ENCODE measurements at places on chromosomes 3 and 15.

DNA sequence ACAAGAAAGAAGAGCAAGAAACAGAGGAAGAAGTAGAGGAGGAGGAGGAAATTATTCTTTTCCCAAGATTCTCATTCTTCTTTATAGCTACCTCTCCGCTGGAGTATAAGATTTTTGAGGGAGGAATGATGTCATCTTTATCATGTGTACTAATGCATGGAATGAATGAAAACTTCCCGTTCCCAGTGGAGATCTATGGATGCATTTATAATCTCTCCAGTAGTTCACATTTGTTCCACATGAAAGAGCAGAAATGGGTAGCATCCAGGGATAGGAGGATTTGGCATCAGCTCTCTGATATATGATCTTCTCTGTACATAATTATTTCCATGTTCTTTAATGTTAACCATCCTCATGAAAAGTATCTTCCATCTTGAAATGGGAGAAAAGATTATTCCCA lies 244.4 kb downstream of the ADAMTSL3 start:
- H3K27me3 ChIP-seq: no peaks in the 10 kb centered on the region
- H3K4me3 ChIP-seq: no peak overlapping the region
- DNase-seq: no peak
- no peak overlapping the region for H3K27ac ChIP-seq
- no peaks in the 10 kb centered on the region for H3K36me3 ChIP-seq

GRCh38 chr3:26505399-26505798 lies 117.2 kb upstream of the LRRC3B start:
- no peaks in the 10 kb centered on the region for H3K4me1 ChIP-seq
- no peak overlapping the region for H3K4me3 ChIP-seq
- no peak for DNase-seq
- no peaks in the 10 kb centered on the region for H3K36me3 ChIP-seq
- no peaks in the 10 kb centered on the region for H3K27me3 ChIP-seq
- H3K27ac ChIP-seq: no peak overlapping the region

- H3K4me1 ChIP-seq: peaks cover 5% of the 10 kb centered on the region
- no peak overlapping the region for H3K27ac ChIP-seq
- H3K4me3 ChIP-seq: no peak overlapping the region
- H3K27me3 ChIP-seq: no peaks in the 10 kb centered on the region
Observed at GRCh38 chr3:8320711-8321458, 180.7 kb upstream of the LMCD1 start.

GRCh38 chr3:193594946-193595689 lies 2.1 kb downstream of the OPA1 start:
- H3K4me3 ChIP-seq: no peak overlapping the region
- H3K4me1 ChIP-seq: no peaks in the 10 kb centered on the region
- no peak overlapping the region for H3K27ac ChIP-seq
- H3K27me3 ChIP-seq: no peaks in the 10 kb centered on the region
- no peaks in the 10 kb centered on the region for H3K36me3 ChIP-seq

GRCh38 chr3:180630371-180630770 lies 28.4 kb downstream of the TTC14 start:
- H3K4me1 ChIP-seq: no peaks in the 10 kb centered on the region
- H3K27ac ChIP-seq: no peak overlapping the region
- no peaks in the 10 kb centered on the region for H3K36me3 ChIP-seq
- H3K27me3 ChIP-seq: no peaks in the 10 kb centered on the region
- no peak for DNase-seq
